Smooth muscle cell of bladder (primary cell): ENCODE measurements at places on chromosomes 7 and 10. TPM values are rescaled to one million over a fixed set of nuclear protein-coding genes. Genes with fewer than 3 reads are reported as not detected.

The CDNF gene
- total RNA-seq, result 1.1 and 2.2 TPM in 2 replicates

The ADARB2 gene
- total RNA-seq, result not detected in 2 replicates

The CCDC3 gene
- total RNA-seq, result 0.18 and 1.3 TPM in 2 replicates

The IQCE gene
- 7.4 and 11.7 TPM in 2 replicates for total RNA-seq

The CUBN gene
- total RNA-seq, result 0.85 and 1.2 TPM in 2 replicates

The PDGFA gene
- total RNA-seq, result 17.2 and 24.0 TPM in 2 replicates

The TAC1 gene
- total RNA-seq, result not detected in 2 replicates
